ENCODE measurements at places on chromosomes 5 and 9.
A peak's percentile ranks its signal among the peaks of the same experiment; 100 is the strongest.

DNA sequence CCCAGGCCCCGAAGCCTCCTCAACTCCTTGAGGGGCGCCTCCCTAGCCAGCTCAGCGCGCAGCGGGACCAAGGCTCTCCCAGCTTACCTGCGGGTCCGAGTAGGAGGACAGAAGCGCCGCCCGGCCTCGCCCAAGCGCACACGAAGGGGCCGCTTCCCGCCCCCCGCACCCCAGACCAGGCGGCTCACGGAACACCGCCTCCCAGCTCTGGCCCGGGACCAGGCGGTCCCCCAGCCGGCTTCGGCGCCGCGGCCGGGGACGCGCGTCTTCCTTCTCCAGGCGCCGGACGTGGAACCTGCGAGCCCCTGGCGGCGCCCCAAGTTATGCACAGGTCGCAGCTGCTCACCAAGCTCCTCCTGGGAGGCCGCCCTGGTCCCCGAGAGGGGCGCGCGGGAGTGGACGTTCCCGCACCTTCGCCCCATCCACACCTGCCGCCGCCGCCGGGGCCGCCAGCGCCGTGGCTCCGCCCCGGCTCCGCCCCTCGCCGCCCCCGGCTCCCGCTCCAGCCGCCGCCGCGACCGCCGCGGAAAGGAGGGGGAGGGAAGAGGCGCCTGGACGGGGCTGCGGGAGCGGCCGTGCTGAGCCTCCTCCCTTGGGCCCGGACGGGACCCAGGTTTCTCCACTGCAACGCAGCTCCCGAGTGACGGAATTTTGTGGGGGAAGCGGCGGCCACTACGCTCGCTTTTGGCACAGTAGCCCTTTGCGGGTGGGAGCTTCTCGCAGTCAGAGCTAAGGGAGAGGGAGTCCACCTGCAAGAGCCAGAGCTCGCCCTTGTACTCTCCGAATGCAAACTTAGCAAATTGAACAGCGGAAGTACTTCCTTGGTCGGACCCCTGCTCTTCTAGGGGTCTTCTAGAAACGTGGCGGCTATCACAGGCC lies 77.5 kb upstream of the IFNE start:
- peak; percentile 48 for DNase-seq

DNA sequence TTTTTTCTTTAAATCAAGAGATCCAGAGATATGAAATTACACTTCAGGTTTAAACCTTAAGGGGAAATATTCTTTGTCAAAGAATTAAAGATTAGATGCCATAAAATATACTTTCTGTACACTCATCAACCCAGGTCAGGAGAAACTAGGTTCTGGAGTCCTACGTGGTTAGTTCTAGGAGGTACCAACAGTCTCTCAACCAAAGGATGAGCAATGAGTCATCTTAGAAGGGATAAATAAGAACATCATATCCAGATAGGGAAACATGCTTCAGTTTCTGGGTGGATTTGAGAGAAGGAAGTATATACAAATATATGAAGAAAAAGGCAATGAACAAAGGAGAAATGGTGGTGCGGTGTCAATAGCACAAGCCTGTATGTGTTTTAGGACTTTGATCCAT lies 98.2 kb downstream of the CSNK1G3 start:
- DNase-seq: no peak

DNA sequence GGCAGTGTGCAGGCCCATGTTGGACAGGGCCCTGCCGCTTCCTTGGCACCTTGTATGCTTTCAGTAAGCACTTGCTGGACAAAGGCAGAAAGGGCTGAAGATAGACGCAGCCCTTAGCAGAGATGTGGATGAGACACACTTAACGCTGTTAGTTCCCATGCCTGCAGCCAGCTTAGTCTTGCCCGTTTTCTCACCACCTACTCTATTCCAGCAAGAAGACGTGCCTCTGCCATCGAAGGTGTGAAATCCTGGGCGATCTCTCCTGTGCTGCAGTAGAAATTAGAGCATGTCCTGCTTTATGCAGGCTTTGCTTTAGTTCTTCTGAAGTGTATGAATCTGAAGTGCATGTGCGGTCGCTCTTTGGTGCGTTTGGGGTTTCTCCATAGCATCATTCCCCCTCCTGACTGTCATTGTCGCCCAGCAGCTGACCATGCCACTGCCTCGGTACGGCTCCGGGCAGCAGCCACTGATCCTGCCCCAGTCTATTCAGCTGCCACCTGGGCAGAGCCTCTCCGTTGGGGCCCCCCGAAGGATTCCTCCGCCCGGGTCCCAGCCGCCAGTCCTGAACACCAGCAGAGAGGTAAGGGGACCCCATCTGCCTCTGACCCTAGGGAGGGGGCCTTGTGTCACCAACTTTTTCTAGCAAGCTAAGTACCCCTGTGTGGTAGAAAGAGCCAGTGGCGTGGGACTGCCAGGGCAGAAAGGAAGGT lies 11.6 kb upstream of the POMT1 start:
- no peak for DNase-seq

DNA sequence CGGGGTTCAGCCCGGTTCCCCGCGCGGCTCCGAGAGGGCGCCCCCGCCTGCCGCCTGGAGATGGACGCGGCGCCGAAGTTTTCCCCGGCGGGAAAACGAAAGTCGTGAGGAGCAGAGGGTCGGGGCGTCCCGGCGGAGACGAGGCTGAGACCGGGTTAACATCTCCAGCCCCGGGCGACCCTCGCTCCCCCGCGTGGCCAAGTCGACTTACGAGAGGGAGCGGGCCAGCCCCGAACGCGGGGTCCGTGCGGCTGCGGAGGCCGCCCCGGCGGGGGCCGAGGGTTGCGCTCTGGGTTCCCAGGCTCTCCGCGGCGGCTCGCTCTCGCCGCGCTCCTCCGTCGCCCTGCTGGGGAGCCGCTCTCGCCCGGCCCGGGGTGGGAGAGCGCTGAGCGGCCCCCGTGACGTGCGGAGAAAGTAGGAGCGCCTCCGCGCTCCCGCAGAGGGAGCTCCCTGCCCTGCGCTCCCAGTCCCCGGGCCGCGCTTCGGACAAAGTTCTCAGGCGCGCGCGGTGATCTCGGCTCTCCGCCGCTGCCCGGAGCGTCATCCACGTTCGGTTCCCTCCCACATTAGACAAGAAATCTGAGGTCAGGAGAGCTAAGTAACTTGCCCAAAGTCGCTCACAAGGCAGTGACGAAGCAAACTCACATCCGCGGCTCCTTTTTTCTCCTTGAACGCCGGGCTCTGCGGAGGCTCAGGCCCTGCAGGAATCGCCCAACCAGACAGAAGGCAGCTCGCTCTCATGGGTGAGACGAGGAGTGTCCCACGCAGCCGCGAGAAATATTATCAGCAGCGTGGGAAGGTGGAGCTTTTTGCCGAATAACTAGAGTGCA lies 1.2 kb upstream of the GCNT4 start:
- peak; percentile 5 for DNase-seq

GRCh38 chr9:124510650-124511425 lies 3.6 kb upstream of the NR5A1 start:
- no peak for DNase-seq

DNA sequence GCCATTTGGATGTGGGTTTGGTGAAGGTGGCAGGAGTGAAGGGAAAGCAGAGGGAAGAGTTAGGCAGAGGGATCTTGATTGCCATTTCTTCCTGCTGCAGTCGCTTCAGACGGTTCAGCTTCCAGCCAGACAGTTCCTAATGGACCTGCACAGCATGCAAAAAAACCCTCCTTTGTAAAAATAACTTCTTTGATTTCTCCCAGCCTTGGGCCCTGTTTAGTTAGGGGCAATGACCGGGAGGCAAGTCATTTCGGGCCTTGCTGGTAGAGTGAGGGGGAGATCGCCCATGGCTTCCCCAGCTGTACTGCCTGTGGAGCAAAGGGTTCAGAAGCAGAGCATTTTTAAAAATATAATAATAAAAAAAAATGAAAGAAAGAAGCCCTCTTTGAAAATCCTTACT lies 67.2 kb upstream of the TLE1 start:
- DNase-seq: no peak

DNA sequence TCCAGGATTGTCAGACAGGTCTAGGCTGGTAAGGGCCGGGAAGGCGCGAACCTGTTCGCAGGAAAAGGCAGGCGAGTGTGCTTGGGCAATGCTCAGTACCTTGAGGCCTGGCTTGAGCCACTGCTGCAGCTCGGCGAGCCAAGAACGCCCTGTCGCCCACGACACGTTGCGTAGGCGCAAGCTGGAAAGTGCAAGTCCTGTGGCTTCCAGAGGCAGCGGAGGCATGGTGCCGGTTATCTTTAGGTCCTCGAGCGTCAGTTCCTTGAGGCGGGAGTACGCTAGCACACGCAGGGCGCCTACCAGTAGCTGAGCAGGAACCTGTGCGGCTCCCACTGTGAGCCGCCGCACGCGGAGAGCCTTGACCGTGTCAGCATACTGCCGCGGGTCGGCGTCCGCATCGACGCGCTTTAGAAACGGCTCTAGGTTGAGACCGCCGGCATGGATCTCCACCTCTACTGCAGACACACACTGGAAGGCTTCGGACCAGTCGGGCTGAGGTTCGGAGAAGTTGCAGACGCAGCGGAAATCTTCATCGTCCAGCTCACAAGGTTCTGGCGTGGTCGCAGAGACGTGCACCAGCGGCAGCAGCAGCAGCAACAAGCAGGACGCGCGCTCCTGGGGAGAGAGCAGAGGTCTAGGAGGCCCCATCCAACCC lies 482 bp downstream of the CD14 start:
- DNase-seq: peak; percentile 46

- no peak for DNase-seq
Observed at GRCh38 chr5:107450531-107450930, 220.2 kb downstream of the EFNA5 start.

DNA sequence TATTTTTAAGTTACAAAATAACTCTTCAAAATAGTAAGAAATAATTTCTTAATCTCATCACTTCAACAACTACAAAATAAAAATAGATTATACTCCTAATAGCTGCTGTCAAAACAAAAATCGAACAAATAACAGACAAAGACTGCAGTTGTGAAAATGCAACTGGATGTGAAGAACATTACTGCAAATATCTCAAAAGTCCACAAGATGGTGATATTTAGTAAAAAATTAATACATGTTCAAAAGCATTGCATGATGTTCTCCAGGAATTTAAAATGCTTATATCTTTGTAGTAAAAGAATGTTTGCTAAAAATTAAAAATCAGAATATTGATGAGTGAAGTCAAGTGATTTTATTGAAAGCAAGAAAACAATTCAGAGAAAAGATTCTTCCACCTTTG lies 66.2 kb downstream of the MPDZ start:
- no peak for DNase-seq

GRCh38 chr5:153153086-153153485 lies 337.4 kb upstream of the GRIA1 start:
- DNase-seq: no peak
